Osteocyte (in vitro differentiated cells): ENCODE measurements at places on chromosomes 3 and 15. TPM values are rescaled to one million over a fixed set of nuclear protein-coding genes. Genes with fewer than 3 reads are reported as not detected.

Gene TRIM42
- total RNA-seq, result not detected in 2 replicates

- H3K27me3 ChIP-seq, result no peaks in the 10 kb centered on the region
- no peak overlapping the region for H3K4me3 ChIP-seq
- H3K4me1 ChIP-seq, result no peaks in the 10 kb centered on the region
- no peak for DNase-seq
Measured at GRCh38 chr15:35102186-35102585, 17.1 kb upstream of the NANOGP8 start.

Gene CA12
- total RNA-seq, result 0.76 and 0.97 TPM in 2 replicates

Gene EFCC1
- 0.13 TPM in 1 of 2 replicates, not detected in the other for total RNA-seq

Gene GOLGA6D
- not detected in 2 replicates for total RNA-seq

- H3K27ac ChIP-seq, result peak overlapping the region; percentile 54
- peaks cover 40% of the 10 kb centered on the region for H3K4me1 ChIP-seq
- peaks cover 15% of the 10 kb centered on the region for H3K36me3 ChIP-seq
- H3K4me3 ChIP-seq, result no peak overlapping the region
- H3K27me3 ChIP-seq, result no peaks in the 10 kb centered on the region
Measured at GRCh38 chr3:188520466-188520865, 366.5 kb downstream of the LPP start.

DNA sequence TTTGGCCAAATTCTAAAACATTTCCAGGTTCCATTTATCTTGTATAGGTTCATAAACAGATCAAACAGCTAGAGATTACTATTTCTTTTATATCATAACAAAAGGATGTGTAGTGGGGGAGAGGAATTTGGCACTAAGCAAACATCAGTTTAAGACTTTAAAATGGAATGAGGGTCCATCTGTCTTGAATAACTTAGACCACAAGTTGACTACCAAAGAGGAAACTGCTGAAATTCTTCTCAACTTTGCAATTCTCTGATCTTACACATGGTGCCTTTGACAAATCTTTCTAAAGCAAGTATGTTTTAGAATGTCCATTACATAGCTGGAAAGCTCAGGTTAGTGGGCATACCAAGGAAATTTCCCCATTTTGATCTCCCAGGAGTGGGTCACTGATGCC, 140.5 kb upstream of the ADAMTS9 start:
- H3K27ac ChIP-seq, result no peak overlapping the region
- no peak for DNase-seq
- H3K4me3 ChIP-seq, result no peak overlapping the region
- peaks cover 2% of the 10 kb centered on the region for H3K27me3 ChIP-seq

DNA sequence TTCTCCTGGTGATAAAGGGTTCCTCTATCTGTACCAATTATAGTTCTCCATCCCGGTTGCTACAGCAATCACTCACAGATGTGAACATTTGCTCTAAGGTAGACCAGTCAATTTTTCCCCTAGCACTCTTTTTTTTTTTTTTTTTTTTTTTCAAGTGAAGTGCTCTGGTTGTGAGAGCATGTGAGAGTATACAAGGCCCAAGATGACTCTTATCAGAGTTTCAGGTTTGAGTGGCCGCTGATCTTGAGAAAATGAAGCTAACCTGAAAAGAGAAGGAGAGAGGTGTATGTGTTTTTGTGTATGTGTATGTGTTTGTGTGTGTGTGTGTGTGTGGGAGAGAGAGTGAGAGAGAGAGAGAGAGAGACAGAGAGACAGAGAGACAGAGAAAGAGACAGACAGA, 44.4 kb upstream of the OTOL1 start:
- DNase-seq, result no peak
- H3K4me3 ChIP-seq, result no peak overlapping the region
- H3K36me3 ChIP-seq, result no peaks in the 10 kb centered on the region
- H3K27ac ChIP-seq, result no peak overlapping the region
- H3K4me1 ChIP-seq, result no peaks in the 10 kb centered on the region
